Esophagus muscularis mucosa (tissue), 4 donors: ENCODE measurements at places on chromosomes 16 and 17.

DNA sequence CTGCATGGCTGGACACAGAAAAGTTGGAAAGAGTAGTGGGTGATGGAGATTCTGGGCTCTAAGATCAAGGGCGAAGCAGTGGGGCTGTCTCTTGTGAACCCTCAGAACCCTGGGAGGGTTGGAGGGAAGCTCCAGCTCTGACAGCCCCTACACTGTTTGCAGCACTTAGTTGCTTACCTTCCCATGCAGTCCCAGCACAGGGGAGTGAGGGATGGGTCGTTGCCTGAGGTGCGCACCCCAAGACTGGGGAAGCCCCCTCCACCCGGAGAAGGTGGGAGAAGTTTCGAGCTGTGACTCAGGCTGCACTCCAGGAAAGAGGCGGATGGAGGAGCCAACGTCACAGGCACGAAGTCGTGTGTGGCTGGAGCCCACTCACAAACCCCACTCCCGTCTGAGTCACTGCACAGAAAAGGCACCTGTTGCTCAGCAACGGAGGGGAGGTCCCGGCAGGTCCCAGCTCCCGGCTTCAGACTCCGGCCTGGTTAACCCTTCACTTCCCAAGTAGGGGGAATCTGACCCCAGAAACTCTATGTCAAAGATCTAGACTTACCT, 60.1 kb downstream of the AIPL1 start:
- DNase-seq = peak; percentile 81

DNA sequence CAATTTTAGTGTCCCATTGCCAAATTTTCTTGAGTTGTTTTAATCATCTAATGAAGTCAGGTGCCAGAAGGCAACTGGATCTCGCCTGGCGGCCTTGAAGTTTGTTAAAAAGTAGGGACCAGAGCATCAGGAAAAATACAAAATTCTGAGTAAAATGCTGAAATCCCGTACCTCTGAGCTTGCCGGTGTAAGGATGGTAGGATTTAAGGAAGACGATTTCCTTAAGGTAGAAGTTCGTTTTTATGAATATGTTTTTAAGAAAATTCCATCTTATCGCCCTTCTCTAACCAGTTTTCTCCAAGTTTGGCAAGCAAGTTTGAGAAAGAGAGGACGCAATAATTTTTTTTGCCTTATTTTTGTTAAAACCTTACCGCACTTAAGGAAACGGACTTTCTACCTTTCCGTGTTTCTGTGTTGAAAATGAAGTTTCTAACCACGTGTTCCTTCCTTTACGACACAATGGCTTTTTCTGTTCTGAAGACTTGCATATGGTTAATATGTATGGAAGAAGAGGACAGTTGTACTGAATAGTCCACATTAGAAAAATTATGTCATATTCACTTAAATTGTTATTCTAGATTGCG, 748 bp downstream of the ATF7IP2 start:
- no peak for DNase-seq

- no peak for DNase-seq
These were observed 23.1 kb downstream of the CDC42EP4 start for GRCh38 chr17:73288534-73289302.

- no peak for DNase-seq
These were observed 75.2 kb upstream of the CIBAR2 start for GRCh38 chr16:85187447-85187846.

DNA sequence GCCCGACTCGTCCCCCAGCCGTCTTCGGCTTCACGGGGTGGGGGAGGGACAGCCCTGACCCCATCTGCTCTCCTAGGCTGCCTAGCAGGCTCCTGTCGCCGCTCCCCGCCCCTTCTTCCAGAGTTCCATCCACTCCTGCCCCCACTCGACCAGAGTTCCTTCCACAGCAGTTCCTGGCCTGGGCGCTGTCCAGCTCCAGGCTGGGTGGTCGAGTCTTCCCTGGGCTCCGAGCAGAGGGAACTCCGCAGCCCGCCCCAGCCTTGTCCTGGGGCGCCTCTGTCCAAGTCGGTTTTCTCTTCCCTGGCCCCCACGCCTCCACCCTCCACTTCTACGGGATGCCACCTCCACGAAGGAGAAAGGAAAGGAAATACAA, 1.4 kb downstream of the PYY start:
- no peak for DNase-seq

DNA sequence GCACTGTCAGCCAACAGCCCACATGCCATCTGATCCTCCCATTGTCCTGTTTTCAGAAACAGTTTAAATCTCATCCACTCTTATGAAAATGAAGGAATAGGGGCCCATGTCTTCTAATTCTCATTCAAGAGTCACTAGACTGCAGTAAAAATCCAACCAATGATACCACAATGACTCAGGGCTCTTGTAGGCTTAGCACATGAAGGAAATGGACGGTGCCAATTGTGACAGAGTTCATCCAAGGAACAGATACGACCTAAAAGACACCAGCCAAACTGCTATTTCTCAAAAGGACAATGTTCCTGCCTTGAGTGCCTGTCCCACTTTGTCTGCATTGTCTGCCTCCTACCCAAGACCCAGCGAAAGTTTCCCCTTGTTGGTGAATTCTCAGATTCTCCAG, 204.8 kb upstream of the COX10 start:
- no peak for DNase-seq

- DNase-seq = no peak
These were observed 79.5 kb downstream of the ANKRD11 start for GRCh38 chr16:89410794-89411309.
